ENCODE measurements at places on chromosomes 11 and 22. TPM values are rescaled to one million over a fixed set of nuclear protein-coding genes. Genes with fewer than 3 reads are reported as not detected.

The HYOU1 gene
- total RNA-seq: 216 TPM

The HTR3B gene
- not detected for total RNA-seq

The HEPHL1 gene
- total RNA-seq: 117 TPM

The PSMD13 gene
- 187 TPM for total RNA-seq
